Left hindlimb (tissue), 1 donor: ENCODE measurements at places on chromosomes 16 and 17.

GRCh38 chr16:1538804-1539520 is 5.5 kb downstream of the TMEM204 start:
- peak; percentile 62 for DNase-seq

- no peak for DNase-seq
These were observed 977 bp downstream of the NAGPA start for GRCh38 chr16:5032748-5033167.

DNA sequence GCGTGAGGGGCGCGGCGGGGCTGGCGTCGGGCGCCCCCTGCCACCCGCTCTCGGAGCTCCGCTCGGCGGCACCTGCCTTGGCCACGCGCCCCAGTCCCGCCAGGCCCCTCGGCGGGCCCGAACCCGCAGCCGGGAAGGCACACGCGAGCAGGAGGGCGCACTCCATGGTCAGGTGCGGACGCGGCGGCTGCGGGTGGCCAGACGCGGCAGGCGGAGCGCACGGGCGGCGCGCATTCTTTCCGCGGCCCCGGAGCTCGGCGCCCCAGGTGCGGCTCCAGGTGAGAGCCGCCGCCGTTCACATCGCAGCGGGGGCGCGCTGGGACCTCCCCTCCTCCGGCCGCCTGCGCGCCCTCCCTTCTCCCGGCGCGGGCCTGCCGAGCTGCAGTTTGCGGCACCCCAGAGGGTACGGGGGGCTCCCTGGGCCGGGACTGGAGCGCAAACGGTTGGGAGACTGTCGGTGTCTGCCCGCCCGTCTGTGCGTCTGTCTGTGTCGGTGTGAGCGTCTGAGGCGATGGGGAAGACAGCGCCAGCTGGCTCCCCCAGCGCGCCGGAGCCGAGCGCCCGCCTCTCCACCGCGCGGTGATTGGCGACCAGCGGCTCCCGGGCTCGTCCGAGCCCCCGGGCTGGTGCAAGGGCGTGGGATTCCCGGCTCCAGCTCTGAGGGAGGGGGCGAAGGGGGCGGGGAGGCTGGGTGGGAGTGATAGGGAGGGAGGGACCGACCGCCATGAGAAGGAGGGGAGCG is at the start of gene ADAMTS18:
Gene ADAMTS18, minus strand, starts transcription at position 505 of the 742 bp plus-strand sequence. Its CDS starts 339 bp downstream, at position 166.
- no peak for DNase-seq

DNA sequence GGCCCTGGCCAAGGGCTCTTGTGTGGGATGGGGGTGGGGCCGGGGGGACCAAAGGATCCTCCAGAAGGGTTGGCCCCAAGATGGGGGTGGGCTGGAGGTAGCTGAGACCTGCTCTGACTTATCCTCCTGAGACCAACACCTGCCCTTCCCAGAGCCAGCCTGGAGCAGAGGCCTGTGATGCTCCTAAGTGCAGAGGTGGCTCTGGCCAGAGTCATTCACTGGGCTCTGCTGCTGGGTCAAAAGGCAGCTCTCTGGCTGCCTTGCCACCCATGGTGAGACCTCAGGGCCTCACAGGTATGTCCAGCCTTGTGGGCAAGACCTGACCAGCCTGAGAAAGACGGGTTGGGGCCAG is 393 bp downstream of the SERPINF2 start:
- DNase-seq: no peak

- peak; percentile 50 for DNase-seq
These were observed 750 bp downstream of the TMEM132E start for GRCh38 chr17:34579979-34580684.

GRCh38 chr16:15581127-15581815 is 61.7 kb downstream of the MARF1 start:
- no peak for DNase-seq
